ENCODE measurements at places on chromosomes 4 and X.

DNA sequence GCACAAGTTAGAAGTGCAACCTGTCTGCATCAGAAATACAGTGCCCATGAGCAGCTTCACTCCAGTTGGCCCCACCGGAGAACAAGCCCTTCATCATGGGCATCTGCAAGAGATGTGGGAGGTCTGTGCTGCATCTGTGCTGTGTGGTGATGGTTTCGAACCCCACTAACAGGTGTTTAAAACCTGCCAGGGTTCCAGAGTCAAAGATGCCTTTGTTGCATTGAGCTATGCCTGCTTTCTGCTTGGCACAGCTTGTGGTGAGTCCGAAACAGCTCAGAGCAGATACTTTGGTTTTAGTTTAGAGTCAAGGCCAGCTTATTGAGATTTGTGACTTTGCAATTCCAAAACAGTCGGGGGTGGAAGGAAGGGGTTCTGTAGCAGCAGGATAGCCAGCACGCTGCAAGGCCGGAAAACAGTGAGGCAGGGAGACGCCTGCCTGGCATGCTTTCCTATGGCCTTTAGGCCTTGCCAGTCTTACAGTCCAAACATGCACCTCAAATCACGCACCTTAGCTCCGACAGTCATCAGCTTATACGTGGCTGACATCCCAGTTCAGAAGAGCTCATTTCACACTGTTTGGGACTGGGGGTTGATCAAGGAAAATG is 21.8 kb downstream of the MAGEA9 start:
- ATAC-seq, result no peak

GRCh38 chr4:3712936-3713335 is 53.2 kb upstream of the ADRA2C start:
- no peak for ATAC-seq

DNA sequence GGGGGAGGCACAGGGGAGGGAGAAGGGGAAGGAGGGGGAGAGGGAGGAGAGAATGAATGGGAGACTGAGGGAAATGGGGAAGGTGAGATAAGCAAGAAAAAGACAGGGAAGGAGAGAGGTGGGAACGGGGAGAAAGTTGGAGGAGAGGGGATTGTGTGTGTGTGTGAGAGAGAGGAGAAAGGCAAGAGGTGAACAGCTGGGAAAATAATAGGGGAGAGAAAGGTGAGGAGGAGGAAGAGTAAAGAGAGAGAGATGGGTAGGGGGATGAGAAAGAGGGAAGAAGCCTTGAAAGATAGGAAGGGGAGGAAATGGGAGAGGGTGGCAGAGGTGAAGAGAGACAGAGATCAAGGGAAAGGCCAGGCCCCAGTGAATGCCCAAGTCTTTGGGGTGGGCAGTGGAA is 20.1 kb downstream of the BCORL1 start:
- ATAC-seq, result no peak

DNA sequence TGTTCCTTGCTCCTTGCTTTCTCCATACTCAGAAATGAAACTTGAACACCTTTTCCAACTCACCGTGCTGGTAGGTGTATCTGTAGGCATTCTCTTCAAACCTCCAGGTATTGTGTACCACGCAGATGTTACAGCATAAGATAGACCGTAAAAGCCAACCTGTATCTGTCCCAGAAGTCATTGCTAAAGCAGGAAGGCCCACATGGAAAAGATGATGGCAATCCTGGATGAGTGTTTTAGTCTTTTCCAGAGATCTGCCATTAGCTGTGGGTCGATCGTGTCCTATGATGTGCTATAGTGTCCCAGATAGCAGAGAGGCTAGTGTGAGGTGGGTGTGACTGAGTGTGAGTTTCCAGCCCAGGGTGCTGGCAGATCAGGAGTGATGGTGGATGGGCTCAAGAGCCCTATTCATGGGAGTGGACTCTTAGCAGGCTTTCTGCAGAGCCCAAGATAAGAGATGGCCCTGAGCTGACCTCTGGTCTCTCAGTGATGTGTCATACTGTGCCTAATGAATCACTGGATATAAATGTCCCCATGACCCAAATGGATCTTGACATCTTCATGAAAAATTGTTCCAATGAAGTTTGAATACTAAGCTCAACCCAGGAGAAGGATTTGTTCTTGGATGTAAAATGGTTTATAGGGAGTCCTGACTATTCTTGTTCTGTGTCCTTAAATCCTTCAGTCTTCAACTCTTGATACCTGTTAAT is 69.1 kb upstream of the WDR1 start:
- ATAC-seq, result no peak

- no peak for ATAC-seq
These were observed 8.1 kb downstream of the POU4F2 start for GRCh38 chr4:146646593-146647325.

DNA sequence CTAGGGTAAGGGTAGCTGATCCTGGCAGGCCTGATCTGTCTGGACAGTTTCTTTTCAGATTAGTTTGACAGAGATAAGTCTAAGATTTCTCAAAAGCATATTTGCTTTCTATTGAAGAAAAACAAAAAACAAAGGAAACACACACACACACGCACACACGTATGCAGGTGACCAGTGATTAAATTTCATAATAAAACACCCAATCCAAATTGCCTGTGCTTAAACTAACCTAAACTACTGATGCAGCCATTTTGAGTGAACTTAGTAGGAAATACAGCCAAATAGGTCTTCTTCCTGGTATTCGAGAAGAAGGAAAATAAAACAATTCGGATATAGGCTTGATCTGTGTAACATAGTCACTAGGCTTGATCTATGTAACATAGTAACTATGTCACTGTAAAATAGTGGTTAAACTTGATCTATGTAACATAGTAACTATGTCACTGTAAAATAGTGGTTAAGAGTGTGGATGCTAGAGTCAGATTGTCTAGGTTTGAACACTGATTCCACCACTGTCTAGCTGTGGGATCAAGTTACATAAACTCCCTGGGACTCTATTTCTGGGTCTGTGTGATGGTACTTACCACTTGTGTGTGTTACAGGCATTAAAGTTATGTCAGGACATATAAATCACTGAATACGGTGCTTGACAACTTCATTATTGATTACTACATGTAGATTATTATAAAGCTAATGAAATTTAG is 9.8 kb upstream of the CCNG2 start:
- ATAC-seq, result no peak

Measured in activated CD4-positive, CD25-positive, alpha-beta regulatory T cell treated with anti-CD3 and anti-CD28 coated beads, Interleukin-2, amount 50 U/mL, for 24 hours (primary cell).